ENCODE measurements at places on chromosomes 5 and 9. TPM values are rescaled to one million over a fixed set of nuclear protein-coding genes. Genes with fewer than 3 reads are reported as not detected.

The BAAT gene
- not detected for total RNA-seq

The C7 gene
- total RNA-seq: not detected

The TIMD4 gene
- 13.5 TPM for total RNA-seq

The TCF7 gene
- total RNA-seq: 2.6 TPM

The PCDHGC3 gene
- 1.8 TPM for total RNA-seq

The LVRN gene
- total RNA-seq: not detected

The PAX5 gene
- total RNA-seq: 0.29 TPM

The PCDHB16 gene
- total RNA-seq: not detected

The CAMK4 gene
- total RNA-seq: 5.4 TPM

The LHX6 gene
- total RNA-seq: not detected

DNA sequence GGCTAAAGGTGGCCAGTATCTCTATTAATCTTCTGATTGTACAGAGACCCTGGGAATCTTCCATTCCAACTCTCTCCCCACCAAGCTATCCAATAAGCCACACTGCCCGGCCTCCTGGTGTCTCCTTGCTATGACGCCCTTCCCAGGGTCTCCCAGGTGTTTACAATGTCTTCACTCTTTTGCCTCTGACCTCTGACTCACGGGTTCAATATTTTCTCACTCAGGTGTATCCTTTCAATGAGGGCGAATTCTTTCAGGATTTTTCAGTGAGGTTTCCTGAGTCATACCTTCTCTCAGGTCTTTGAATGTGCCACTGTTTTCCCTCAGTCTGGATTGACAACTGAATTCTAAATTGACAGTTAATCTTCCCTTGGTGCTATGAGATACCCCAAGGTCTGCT, 53.7 kb upstream of the IRX4 start:
- no peak overlapping the region for H3K4me3 ChIP-seq
- DNase-seq: no peak
- no peaks in the 10 kb centered on the region for H3K4me1 ChIP-seq
- peaks cover 7% of the 10 kb centered on the region for H3K27me3 ChIP-seq
- no peak overlapping the region for H3K27ac ChIP-seq
- H3K36me3 ChIP-seq: no peaks in the 10 kb centered on the region

GRCh38 chr5:71769287-71769686, 50.2 kb downstream of the CARTPT start:
- peaks cover 5% of the 10 kb centered on the region for H3K4me1 ChIP-seq
- peaks cover 37% of the 10 kb centered on the region for H3K27me3 ChIP-seq
- no peak overlapping the region for H3K27ac ChIP-seq
- no peaks in the 10 kb centered on the region for H3K36me3 ChIP-seq
- no peak for DNase-seq

- H3K27me3 ChIP-seq: no peaks in the 10 kb centered on the region
- no peaks in the 10 kb centered on the region for H3K4me1 ChIP-seq
- H3K27ac ChIP-seq: no peak overlapping the region
- no peak overlapping the region for H3K4me3 ChIP-seq
Measured at GRCh38 chr5:78430866-78431265, 70.4 kb downstream of the SCAMP1 start.

DNA sequence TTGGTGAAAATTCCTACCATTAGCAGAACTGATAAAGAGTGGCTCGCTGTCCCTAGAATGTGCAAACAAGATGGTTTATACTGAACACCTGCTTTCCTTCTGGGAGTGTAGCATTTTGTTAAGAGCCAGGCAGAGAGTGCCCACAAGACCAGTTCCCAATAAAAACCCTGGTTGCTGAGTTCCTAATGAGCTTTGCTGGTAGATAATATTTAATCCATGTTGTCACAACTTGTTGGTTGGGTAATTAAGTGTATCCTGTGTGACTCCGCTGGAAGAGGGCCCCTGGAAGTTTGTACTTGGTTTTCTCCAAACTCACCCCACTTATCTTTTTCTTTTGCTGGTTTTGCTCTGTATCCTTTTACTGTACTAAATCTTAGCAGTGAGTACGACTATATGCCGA, 39.5 kb upstream of the GOLGA1 start:
- H3K36me3 ChIP-seq: no peaks in the 10 kb centered on the region
- no peaks in the 10 kb centered on the region for H3K4me1 ChIP-seq
- no peak for DNase-seq
- no peaks in the 10 kb centered on the region for H3K27me3 ChIP-seq
- H3K4me3 ChIP-seq: no peak overlapping the region

GRCh38 chr5:168047043-168047668, 244.3 kb upstream of the WWC1 start:
- no peak for DNase-seq
- no peak overlapping the region for H3K4me3 ChIP-seq
- H3K4me1 ChIP-seq: no peaks in the 10 kb centered on the region

DNA sequence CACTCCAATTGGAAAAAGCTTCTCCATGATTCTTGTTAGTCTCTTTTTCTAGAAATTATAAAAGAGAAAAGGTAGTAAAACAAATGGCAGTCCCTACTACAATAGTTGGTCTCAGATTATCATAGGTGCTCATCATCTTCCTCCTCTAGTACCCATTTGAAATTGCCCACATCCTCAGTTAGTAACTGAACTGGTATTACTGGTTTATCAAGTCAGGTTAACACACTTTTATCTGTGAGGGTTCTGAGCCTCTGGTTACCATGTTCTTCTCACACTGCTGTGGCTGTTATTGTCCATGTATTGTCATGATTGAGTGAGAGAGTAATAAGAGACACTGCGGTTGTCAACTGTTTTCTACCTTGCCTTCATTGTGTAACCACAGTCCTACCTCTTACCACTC, 901.7 kb downstream of the TLE1 start:
- DNase-seq: no peak
- no peaks in the 10 kb centered on the region for H3K27me3 ChIP-seq
- H3K4me1 ChIP-seq: no peaks in the 10 kb centered on the region
- H3K27ac ChIP-seq: no peak overlapping the region
- H3K4me3 ChIP-seq: no peak overlapping the region
- H3K36me3 ChIP-seq: peaks cover 5% of the 10 kb centered on the region

DNA sequence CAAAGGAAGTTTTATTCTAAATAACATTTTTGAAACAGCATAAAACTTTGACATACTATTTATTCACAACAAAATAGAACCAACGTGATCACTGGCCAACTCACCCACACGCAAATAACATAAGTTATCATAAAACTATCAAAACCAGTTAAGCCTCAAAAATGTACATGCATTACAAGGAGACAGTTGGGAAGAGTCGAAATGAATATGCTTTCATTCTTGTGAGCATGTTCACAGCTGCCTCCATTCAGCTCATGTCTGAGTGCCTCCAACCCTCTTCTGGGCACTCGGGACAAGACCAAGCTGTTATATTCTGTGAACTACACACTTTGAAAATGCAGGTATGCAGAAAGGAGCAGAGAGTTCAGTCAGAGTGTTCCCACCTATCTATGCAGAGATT, 284.9 kb downstream of the BNC2 start:
- H3K27ac ChIP-seq: no peak overlapping the region
- no peak overlapping the region for H3K4me3 ChIP-seq
- no peaks in the 10 kb centered on the region for H3K36me3 ChIP-seq
- no peak for DNase-seq

- peak overlapping the region; percentile 56 for H3K27ac ChIP-seq
- no peak overlapping the region for H3K4me3 ChIP-seq
- peaks cover 12% of the 10 kb centered on the region for H3K27me3 ChIP-seq
- peaks cover 10% of the 10 kb centered on the region for H3K4me1 ChIP-seq
- no peak for DNase-seq
- no peaks in the 10 kb centered on the region for H3K36me3 ChIP-seq
Measured at GRCh38 chr9:36551910-36552309, 20.8 kb upstream of the MELK start.

- no peaks in the 10 kb centered on the region for H3K36me3 ChIP-seq
- H3K4me3 ChIP-seq: no peak overlapping the region
- H3K27me3 ChIP-seq: peaks cover 7% of the 10 kb centered on the region
- peaks cover 3% of the 10 kb centered on the region for H3K4me1 ChIP-seq
- DNase-seq: no peak
- H3K27ac ChIP-seq: no peak overlapping the region
Measured at GRCh38 chr5:151578326-151579025, 12.7 kb downstream of the FAT2 start.

- H3K27me3 ChIP-seq: no peaks in the 10 kb centered on the region
- H3K4me3 ChIP-seq: no peak overlapping the region
- H3K27ac ChIP-seq: no peak overlapping the region
Measured at GRCh38 chr9:125486576-125486975, 220.4 kb downstream of the MAPKAP1 start.

DNA sequence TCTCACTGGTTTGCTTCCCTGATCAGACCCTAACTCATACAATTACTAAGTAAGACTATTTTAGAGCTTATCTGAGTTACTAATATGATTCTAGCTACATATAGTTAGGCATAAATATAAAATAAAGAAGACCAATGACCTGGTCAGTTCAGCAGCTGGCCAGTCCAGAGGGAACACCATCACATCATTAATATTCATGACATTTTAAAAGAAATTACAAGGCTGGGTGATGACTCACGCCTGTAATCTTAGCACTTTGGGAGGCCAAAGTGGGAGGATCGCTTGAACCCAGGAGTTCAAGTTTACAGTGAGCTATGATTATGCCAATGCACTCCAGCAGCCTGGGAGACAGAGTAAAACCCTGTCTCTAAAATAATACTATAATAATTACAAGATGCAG, 37.0 kb upstream of the CDC42SE2 start:
- H3K27ac ChIP-seq: no peak overlapping the region
- DNase-seq: no peak
- no peaks in the 10 kb centered on the region for H3K4me1 ChIP-seq
- no peak overlapping the region for H3K4me3 ChIP-seq

DNA sequence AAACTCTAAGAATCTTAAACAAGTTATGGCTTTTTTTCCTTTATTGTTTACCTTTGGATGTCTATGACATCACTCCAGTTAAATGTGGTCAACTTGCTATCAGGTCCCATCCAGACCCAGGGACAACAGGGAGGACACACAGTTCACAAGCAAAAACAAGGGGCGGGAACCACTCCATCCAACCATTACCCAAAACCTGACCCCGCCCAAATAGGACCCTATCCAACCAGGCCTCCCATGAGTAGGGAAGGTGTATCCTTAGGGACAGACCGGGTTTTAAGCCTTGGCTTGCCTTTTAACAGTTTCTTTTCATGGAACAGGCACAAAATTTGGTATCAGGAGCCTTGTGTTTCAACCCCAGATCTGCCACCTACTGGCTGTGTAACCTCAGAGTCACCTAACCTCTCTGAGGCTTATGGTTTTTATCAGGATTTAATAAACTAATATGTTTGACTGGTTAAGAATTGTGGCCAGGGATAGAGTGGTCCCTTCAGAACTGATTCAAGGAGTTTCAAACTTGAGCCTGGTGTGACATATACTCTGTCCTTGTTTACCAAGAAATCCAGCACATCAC, 127.7 kb upstream of the RAD23B start:
- H3K36me3 ChIP-seq: no peaks in the 10 kb centered on the region
- DNase-seq: no peak
- H3K27ac ChIP-seq: no peak overlapping the region
- no peak overlapping the region for H3K4me3 ChIP-seq

GRCh38 chr5:141800617-141801016, 77.6 kb downstream of the PCDH1 start:
- no peaks in the 10 kb centered on the region for H3K4me1 ChIP-seq
- no peak overlapping the region for H3K4me3 ChIP-seq
- no peaks in the 10 kb centered on the region for H3K36me3 ChIP-seq
- H3K27me3 ChIP-seq: peaks cover 18% of the 10 kb centered on the region
- no peak overlapping the region for H3K27ac ChIP-seq
- no peak for DNase-seq

DNA sequence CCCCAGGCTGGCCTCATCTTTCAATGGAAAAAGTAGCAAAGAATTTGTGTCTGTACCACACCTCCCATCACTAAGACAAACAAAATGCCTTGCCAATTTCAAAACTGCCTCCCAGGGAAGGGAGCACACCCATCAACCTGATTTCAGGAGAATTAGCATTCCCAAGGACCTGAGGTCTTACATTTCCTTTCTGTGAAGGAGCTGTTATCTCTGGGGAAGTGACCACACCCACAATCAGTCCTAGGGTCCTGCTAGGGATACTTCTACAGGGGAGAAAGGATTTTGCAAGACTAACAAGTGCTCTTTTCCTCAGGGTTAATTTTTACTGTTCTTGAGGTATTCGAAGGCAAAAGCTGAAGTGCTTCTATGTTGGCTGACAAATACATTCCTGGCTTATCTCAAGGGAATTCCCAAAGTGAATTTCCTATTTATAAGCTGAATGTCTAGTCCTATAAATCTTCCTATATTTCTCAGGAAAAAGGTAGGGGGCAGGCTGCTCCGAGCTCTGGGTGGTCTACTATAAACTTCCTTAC, 97.4 kb upstream of the ITGA1 start:
- H3K4me1 ChIP-seq: peaks cover 6% of the 10 kb centered on the region
- no peak overlapping the region for H3K27ac ChIP-seq
- DNase-seq: no peak
- H3K27me3 ChIP-seq: peaks cover 6% of the 10 kb centered on the region

DNA sequence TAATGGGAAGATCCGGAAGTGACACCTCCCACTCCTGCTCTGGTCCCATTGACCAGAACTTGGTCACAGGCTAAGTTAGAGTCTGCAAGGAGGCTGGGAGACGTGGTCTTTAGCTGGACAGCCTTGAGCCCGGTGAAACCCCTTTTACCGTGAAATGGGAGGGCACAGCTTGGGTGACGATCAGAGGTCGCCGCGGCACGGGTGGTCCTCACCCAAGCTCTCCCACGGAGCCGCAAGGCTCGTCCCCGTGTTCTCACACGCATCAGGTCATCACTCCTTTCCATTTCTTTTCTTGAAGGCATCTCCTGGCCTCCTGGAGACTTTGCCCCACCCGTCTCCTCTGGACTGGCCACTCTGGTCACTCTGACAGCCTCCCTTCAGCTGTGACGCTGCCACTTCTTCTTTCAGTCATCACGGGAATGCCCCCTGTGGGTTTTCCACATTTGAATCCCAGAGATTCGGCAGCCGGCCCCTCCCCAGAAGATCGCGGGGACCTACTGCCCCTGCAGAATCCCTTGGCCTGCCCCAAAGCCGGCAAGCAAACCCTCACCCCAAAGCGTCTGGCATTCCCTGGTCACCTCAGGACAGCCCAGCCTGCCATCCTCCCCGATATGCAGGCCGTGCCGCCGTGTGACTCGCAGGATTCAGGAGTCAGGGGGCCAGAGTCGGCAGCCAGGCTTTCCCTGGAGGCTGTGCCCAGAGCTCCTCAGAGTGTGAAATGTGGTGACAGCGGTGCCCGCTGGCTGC, 18.9 kb upstream of the EGFL7 start:
- H3K36me3 ChIP-seq: no peaks in the 10 kb centered on the region
- no peaks in the 10 kb centered on the region for H3K4me1 ChIP-seq
- no peak overlapping the region for H3K4me3 ChIP-seq
- peaks cover 21% of the 10 kb centered on the region for H3K27me3 ChIP-seq
- no peak for DNase-seq

- no peak for DNase-seq
- H3K27ac ChIP-seq: no peak overlapping the region
- H3K4me1 ChIP-seq: peaks cover 12% of the 10 kb centered on the region
- H3K4me3 ChIP-seq: peak overlapping the region; percentile 95
- no peaks in the 10 kb centered on the region for H3K36me3 ChIP-seq
- H3K27me3 ChIP-seq: no peaks in the 10 kb centered on the region
Measured at GRCh38 chr9:129078691-129079503, 2.0 kb upstream of the DOLPP1 start.

- DNase-seq: no peak
- peaks cover 7% of the 10 kb centered on the region for H3K4me1 ChIP-seq
- H3K27me3 ChIP-seq: no peaks in the 10 kb centered on the region
- no peak overlapping the region for H3K4me3 ChIP-seq
- H3K36me3 ChIP-seq: no peaks in the 10 kb centered on the region
Measured at GRCh38 chr5:107415762-107416161, 255.0 kb downstream of the EFNA5 start.

- H3K27ac ChIP-seq: no peak overlapping the region
- H3K4me1 ChIP-seq: no peaks in the 10 kb centered on the region
- peaks cover 9% of the 10 kb centered on the region for H3K27me3 ChIP-seq
- no peak for DNase-seq
- H3K4me3 ChIP-seq: no peak overlapping the region
- no peaks in the 10 kb centered on the region for H3K36me3 ChIP-seq
Measured at GRCh38 chr5:115568668-115569067, 24.1 kb upstream of the FEM1C start.

Measured in natural killer cell treated with Interleukin-12 subunit alpha and Interleukin-12 subunit beta and Interleukin-15 and Interleukin-18, amount 100 ng/mL, for 72 hours (primary cell).